ENCODE measurements at places on chromosomes 4 and X.

- no peak for DNase-seq
Measured at GRCh38 chr4:87950493-87950892, 25.0 kb upstream of the SPP1 start.

DNA sequence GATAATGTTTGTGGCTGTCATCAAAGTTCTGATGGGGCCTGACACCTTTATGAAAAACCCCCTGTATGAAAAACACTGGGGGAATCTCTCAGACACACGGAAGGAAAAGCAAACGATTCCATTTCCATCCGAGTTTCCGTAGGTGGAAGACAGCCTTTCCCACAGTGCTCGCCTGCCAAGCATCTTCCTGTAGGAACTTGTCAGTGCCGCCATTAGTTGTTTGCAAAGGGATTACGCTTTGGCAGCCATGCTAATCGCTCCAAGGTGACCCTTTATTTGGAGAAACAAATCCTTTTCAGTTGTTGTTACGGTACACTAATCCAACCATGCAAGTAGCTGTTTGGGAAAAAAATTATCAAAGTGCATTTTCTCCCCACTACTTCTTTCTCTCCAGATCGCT, 44.4 kb upstream of the STOX2 start:
- no peak for DNase-seq

GRCh38 chr4:57287687-57288604, 177.8 kb upstream of the IGFBP7 start:
- no peak for DNase-seq

GRCh38 chrX:55919367-55920221, 202.0 kb downstream of the RRAGB start:
- DNase-seq = no peak

GRCh38 chr4:73709451-73710033, 30.8 kb upstream of the CXCL8 start:
- DNase-seq = no peak

DNA sequence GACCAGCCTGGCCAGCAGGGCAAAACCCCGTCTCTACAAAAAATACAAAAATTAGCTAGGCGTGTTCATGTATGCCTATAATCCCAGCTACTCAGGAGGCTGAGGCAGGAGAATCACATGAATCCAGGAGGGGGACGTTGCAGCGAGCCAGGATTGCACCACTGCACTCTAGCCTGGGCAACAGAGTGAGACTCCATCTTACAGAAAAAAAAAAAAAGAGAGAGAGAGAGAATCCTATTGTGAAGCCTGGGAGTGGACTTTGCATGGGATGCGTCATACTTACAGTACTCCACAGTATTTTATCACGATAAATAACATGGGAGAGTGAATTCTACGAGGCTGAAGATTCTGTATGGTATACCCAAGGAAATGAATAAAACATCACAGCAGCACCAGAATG, 139.6 kb downstream of the AASDH start:
- DNase-seq = no peak
